ENCODE measurements at places on chromosomes 3 and 15.

DNA sequence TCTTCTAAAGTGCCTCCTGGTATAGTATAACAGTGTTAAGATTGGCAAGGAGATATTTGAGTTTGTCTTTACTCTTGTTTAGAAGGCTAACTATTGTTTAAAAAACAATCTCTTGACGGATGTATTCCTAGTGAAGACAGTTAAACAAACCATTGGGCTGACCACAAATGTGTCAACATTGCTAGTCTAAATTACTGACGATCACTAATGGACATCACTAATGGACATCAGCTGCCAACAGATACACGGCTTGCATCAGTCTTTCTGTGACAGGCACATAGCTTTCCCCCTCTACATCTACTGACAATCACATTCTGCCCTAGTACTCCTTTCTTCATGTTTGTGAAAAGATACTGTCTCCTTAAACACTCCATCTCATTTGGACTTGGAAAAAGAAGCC is 57.1 kb upstream of the ETV5 start:
- DNase-seq = no peak

DNA sequence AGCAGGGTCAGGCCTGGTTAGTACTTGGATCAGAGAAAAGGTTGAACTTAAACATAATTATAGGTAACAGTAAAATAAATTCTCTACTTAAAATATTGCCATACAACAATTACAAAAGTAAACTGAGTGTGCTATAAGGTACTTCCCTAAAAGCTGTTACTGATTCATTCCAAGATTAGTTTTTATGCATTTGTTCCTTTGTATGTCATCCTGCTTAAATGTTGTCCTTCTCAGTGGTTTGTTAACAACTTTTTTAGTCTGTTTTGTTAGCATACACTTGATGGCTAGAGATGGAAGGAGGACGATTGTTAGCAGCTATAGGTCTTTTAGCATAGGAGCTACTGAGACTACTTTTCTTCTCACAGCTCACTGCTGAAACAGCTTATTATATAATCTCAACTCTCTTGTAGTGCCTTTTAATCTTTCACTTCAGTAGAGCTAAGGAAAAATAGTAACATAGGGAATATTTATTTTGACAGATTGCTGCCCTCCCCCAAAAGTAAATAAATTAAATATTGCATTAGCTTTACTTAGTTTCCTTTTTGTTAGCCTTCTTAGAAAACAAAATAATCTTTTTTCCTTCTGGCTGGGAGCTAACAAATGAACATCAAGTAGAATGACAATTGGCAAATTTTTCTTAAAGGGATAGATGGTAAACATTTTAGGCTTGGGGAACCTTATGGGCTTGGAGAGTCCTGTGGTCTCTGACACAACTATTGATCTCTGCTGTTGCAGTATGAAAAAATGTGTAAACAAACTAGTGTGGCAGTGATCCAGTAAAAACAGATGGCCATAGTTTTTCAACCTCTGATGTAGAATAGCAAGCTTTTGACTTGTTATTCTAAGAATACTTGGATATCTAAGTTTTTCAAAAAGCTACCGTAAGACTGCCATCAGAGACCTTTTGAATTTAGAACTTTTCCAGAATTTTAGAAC is 39.5 kb downstream of the USP8 start:
- DNase-seq = peak; percentile 6

GRCh38 chr3:170023165-170023564 is 14.6 kb upstream of the GPR160 start:
- DNase-seq = no peak

- DNase-seq = no peak
These were observed 27.7 kb downstream of the ZDHHC3 start for GRCh38 chr3:44948239-44948638.

DNA sequence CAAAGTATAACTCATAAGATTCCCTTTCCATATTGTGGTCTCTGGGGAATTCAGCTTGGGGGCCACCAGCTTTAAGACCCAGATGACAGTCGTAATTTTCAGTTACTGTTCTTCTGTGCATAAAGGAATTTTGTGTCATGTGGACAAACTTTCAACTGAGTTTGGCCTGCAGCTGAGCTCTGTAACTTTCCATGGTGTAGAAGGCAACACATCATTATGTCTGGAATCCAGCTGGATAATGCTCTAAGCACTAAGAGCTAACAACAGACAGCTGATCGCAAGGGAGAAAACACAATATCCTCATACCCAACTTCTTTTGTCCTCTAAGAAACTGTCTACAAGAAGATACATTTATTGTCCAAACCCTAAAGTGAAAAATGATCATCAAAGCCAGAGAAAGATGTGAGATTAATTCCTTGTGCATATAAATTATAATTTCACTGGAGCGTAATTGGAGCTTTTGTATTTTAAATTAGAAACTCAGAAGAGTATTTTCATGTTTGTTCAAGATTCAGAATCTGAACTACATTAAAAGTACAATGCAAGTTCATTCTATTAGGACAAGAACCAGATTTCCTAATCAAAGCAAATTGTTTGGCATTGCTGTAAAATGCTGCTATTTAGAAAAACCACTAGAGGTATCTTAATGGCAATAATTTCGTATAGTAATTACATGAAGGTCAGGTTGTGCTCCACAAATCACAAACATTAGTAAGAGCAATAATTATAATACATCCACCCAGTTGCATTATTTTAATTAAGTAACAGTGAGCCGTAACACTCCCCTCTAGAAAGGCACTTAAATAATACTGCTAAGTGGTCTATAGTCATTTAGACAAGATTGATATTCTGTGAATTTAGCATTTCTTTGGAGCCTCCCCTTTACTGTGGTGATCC is 218.8 kb downstream of the ATP8B4 start:
- DNase-seq = peak; percentile 45

- no peak for DNase-seq
These were observed 54.8 kb downstream of the SMAD3 start for GRCh38 chr15:67120009-67120838.

- no peak for DNase-seq
These were observed 226.1 kb downstream of the OCA2 start for GRCh38 chr15:27873039-27873438.

DNA sequence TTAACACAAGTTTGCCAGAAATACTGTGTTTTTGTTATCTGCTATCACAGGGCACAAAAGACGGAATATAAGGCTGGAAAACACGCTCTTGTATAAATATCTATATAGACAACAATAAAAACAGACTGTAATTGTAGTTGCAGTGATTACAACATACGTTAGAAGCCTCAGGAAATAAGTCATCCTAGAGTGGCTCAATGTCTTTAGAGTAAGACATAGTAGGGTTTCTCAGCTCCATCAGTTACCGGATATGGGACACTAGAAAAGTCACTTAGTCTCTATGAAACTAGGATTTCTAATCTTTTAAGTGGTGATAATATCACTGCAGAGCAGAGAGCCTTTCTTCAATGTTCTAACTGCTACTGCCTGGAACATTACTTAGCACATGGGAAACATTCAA is 208.8 kb downstream of the STAG1 start:
- DNase-seq = no peak

GRCh38 chr15:71198846-71199245 is 83.6 kb downstream of the THSD4 start:
- no peak for DNase-seq

GRCh38 chr3:41050144-41050543 is 149.2 kb upstream of the CTNNB1 start:
- DNase-seq = no peak

DNA sequence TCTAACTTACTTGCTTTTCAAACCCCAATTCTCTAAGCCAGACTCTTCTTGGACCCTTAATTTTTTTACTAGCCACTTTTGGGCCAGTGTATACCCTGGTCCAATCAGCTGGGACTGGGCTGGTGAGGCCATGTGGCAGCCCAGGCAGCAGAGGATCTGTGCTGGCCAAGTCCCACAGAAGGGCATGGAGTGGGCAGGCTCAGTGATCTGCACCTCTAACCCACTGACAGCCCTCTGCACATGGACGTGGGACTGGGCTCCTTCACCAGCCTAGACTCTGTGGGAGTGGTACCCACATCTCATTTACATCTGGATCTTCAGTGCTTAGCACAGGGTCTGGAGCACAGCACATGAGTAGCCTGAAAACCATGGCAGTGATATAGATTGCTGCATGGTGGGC is 56.1 kb upstream of the PRR23C start:
- no peak for DNase-seq
